H9 (cell line): ENCODE measurements at places on chromosomes 11 and 22.

DNA sequence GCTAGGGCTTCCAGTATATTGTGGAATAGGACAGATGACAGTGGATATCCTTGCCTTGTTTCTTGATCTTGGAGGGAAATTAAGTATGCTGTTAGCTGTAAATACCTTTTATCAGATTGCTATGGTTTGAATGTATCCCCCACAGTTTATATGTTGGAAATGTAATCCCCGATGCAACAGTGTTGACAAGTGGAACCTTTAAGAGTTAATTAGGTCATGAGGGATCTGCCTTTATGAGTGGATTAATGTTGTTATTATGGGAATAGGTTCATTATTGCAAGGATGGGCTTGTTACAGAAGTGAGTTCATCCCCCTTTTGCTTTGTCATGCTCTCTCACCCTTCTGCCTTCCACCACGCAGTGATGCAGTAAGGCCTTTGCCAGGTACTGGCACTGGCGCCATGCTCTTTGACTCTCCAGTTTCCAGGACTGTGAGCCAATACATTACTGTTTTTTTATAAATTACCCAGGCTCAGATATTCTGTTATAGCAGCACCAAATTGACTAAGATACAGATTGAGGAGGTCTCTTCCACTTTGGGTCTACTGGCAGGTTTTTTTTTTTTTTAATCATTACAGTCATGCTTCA lies 16.4 kb downstream of the CABIN1 start:
- peaks cover 3% of the 10 kb centered on the region; the same call in 2 of the 3 replicates for H3K36me3 ChIP-seq
- H3K4me3 ChIP-seq = no peak overlapping the region
- H3K27me3 ChIP-seq = no peaks in the 10 kb centered on the region
- no peaks in the 10 kb centered on the region for H3K4me1 ChIP-seq
- no peak for DNase-seq

GRCh38 chr22:46747646-46748045 lies 9.6 kb upstream of the CERK start:
- H3K36me3 ChIP-seq = no peaks in the 10 kb centered on the region
- H3K4me3 ChIP-seq = no peak overlapping the region
- no peak overlapping the region for H3K27ac ChIP-seq

- H3K36me3 ChIP-seq = no peaks in the 10 kb centered on the region
- no peak overlapping the region for H3K4me3 ChIP-seq
- H3K4me1 ChIP-seq = no peaks in the 10 kb centered on the region
- no peaks in the 10 kb centered on the region for H3K27me3 ChIP-seq
- DNase-seq = no peak
Observed at GRCh38 chr11:14529321-14529720, 9.1 kb upstream of the PSMA1 start.

DNA sequence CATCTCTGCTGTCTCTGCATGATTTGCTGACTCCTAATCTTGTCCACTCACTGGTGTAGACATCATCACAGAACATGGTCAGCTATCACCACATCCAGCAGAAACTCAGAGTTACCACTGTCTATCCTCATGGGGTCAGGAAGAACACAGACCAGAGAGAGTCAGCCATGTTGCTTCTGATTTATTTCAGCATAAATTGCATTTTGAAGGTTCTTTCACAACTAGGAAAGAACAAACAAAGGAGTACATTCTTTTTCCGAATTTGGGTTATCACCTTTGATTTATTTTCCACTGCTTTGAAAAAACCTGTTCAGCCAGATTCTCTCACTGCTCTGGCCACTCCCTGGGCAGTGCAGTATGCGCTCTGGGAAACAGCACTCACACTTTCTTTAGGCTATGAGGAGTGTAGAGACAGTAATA lies 172.0 kb upstream of the MTMR2 start:
- no peak for DNase-seq
- H3K4me1 ChIP-seq = 0 out of 2 replicates have a peak, but pooled peaks cover 3% of the 10 kb centered on the region
- no peak overlapping the region for H3K4me3 ChIP-seq
- H3K36me3 ChIP-seq = no peaks in the 10 kb centered on the region
- H3K27ac ChIP-seq = no peak overlapping the region

DNA sequence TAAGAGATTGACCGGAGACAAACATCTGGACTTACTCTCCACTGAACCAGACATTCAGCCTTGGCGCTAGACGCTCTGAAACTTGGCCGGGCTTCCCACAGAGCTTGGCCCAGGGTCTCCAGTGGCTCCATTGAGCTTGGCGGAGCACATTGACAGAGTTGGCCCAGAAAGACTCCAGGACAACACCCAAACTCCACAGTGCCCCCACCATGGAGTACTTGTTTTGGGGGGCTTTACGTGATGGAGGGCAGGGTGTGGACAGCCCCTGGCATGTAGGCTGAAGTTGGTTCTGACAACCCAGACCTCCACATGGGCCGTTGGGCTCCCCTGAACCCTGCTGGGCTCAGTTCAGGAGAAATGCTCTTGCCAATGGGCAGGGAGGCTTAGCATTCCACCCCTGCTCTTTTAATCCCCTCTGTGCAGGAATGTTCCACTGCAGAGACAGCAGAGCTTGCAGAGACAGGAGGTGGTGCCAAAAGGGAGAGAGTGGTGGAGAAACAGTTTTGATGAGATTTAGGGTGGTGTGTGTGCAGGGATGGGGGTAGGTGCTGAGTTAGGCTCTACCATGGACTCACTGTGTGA lies 102.4 kb upstream of the TIMP3 start:
- no peaks in the 10 kb centered on the region for H3K36me3 ChIP-seq
- no peaks in the 10 kb centered on the region for H3K4me1 ChIP-seq
- no peak for DNase-seq
- H3K4me3 ChIP-seq = no peak overlapping the region
- no peaks in the 10 kb centered on the region for H3K27me3 ChIP-seq

GRCh38 chr11:44207292-44207691 lies 102.6 kb downstream of the ALX4 start:
- DNase-seq = no peak
- no peaks in the 10 kb centered on the region for H3K27me3 ChIP-seq
- no peaks in the 10 kb centered on the region for H3K4me1 ChIP-seq
- no peak overlapping the region for H3K27ac ChIP-seq

DNA sequence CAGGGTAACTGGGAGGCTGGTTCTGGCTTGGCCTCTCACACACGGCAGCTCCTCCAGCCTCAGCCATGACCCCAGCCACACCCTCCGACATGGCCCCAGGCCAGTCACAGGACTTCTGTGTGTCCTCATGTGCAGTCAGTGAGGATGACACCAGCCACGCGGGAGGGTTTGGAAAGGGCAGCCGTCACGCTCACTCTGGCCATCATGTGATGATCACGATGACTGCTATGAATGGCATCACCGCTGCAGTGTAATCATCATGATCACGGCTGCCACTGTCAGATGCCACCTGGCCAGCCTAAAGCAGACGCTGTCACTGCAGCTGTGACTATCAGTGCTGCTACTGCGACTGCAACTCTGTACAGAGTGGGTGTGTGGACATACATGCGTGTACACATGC lies 640.9 kb downstream of the BRD1 start:
- H3K36me3 ChIP-seq = no peaks in the 10 kb centered on the region; the same call in 1 of the 3 replicates
- no peak for DNase-seq
- no peaks in the 10 kb centered on the region for H3K4me1 ChIP-seq
- H3K4me3 ChIP-seq = no peak overlapping the region
- H3K27me3 ChIP-seq = no peaks in the 10 kb centered on the region
- H3K27ac ChIP-seq = no peak overlapping the region

DNA sequence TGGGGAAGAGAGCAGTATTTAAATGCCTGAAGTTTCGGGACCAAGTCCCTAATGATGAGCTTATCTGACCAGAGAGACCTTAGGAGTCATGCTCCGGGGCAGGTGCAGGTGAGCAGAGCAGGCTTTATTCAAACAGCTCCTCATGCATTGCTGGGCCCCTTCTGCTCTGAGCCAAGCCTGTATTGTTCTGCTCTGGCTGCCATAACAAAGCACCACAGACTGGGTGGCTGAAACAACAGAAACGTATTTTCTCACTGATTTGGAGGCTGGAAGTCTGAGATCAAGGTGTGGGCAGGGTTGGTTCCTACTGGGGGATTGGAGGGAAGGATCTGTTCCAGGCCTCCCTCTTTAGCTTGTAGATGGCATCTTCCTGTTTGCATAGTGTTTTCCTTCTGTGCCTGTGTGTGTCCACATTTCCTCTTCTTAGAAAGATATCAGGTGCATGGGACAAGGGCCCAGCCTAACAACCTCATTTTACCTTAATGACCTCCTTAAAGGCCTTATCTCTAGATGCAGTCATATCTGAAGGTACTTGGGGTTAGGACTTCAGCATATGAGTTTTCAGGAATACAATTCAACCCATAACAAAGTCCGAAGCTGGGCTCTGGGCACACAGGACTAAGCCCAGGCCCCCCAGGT lies 97.1 kb upstream of the PARVA start:
- peak; percentile 27 for DNase-seq
- H3K27ac ChIP-seq = no peak overlapping the region
- H3K27me3 ChIP-seq = no peaks in the 10 kb centered on the region
- no peaks in the 10 kb centered on the region for H3K36me3 ChIP-seq
- no peak overlapping the region for H3K4me3 ChIP-seq
